CD4-positive, alpha-beta T cell treated with Interleukin-2 at 100 ng/mL for 4 hours (primary cell): ENCODE measurements at places on chromosomes 2 and 18.
A peak's percentile ranks its signal among the peaks of the same experiment; 100 is the strongest.

- DNase-seq, result no peak
Observed at GRCh38 chr2:8154936-8155335, 526.9 kb upstream of the ID2 start.

DNA sequence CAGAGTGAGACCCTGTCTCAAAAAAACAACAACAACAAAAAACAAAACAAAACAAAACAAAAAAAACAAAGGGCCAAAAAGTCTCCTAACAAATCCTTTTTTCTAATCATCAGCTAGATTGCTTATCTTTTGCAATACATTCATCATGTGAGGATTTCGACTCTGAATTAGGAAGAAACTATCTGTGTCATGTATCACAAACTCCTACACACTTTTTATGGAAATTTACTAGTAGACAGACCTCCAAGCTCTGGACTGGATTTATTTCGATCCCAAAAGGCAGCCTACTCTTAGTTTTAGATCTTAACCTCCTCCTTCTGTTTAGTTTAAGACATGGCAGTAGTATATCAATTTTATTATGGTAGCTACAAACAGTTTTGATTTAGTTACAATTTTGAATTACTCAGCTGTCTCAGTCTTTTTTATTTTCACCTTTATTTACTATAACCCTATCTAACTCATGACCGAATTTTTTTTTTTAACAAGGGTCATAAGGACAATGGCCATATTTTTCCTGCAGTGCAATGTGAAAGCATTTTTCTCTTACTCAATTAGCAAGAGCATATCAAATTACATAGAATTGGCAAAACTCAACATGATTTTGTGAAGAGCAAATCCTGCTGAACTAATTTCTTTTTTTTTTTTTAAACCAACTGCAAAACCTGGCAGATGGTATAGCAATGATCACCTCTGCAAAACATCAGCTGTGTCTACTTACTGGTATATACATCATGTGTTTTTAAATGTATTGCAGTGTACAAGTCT, 10.7 kb upstream of the CCDC88A start:
- DNase-seq, result no peak

GRCh38 chr18:48859311-48860268, 91.2 kb downstream of the SMAD7 start:
- DNase-seq, result no peak

GRCh38 chr18:8659609-8660242, 45.6 kb upstream of the MTCL1 start:
- DNase-seq, result no peak

GRCh38 chr2:621303-622099, 55.7 kb downstream of the TMEM18 start:
- DNase-seq, result no peak

DNA sequence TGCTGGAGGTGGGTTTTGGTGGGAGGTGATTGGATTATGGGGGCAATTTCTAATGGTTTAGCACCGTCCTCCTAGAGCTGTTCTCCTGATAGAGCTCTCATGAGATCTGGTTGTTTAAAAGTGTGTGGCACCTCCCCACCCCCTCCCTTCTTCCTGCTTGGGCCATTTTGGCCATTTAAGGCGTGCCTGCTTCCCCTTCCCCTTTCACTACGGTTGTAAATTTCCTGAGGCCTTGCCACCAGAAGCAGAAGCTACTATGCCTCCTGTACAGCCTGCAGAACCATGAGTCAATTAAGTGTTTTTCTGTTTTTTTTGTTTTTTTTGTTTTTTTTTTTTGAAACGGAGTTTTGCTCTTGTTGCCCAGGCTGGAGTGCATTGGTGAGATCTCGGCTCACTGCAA, 335.7 kb upstream of the HS6ST1 start:
- DNase-seq, result no peak

DNA sequence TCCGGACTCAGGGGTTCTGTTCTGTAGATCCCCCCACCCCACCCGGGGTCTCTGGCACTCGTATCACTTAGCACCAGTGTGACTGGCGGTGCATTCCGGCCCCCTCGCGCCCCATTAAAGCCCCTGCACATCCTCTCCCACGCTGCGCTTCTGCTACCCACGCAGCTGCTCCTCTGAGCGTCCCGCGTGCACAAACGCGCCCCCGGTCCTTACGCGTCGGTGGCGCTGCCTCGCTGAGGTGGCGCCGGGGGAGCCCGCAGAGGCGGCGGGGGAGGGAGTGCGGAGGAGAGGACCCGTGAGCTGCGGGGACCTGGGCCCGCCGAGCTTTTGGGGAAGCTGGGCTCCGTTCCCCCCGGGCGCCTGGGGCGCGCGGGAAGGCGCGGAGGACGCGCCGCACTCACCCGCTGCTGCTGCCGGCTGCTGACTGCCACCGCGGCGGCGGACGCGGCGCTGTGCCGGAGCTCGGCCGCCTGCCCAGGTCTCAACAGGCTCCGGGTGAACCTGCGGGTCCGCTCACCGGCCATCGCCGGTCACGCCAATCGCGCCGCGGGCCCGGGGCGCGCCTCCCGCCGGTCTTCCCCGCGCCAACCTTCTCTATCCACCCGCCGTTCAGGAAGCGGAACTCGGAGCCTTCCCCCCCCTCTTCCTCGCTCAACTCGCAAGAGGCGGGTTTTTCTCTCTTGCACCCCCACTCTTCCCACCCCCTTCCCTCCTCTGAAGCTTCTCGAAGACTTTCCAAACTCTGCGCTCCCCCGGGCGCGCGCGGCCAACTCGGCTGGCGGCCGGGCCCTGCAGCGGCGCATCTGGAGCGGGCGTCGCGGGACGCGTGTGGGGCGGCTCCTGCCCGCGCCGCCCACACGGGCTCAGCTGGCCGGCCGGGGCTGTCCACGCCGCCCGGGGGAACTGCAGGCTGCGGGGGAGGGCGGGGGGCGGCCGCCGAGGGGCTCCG, at the start of gene DOCK10:
DOCK10 (minus strand) TSS at position 618 of the 949 bp plus-strand sequence; CDS start at position 524, 94 bp downstream.
- DNase-seq, result peak; percentile 55

- no peak for DNase-seq
Observed at GRCh38 chr2:65017335-65017734, 28.1 kb downstream of the SLC1A4 start.

GRCh38 chr2:36197181-36197971, 158.2 kb upstream of the CRIM1 start:
- no peak for DNase-seq

DNA sequence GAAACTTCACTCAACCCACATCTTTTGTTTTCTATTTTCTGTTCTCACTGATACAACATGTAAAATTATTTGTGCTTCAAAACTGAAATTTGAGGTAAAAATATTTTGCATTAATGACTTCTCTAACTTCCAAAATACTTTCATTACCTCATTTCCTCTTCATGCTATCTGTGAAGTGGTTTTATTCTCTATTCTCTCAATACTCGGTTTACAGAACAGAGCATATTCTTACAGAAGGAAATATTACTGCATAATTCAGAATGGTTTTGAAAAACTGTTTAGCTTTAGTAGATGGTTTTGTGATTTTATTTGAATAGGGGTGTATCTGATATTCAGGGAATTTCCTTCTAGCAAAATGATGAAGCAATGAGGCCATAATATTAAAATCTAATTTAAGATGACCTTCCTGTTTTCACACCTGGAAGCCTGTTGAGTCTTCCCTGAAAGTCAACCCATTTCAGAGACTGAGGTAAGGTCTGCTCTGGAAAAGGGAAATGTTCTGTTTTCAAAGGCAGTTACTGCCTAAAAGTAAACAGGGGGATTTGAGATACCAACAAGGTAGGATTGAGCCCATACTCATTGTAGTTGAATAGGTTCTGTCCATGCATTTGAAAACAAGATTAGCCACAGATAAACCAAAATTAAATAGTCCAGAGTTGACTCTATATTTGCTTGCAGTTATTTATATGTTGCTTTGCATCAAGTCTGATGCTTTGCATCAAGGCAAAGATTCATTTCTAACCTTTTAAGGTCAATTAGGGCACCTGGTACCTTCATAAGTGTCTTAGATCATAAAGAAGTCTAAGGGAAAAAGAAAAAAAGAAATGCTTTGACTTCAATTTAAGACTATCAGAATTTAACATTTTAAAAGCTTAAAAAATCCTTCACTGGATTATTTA, 50.8 kb upstream of the PEX13 start:
- no peak for DNase-seq

DNA sequence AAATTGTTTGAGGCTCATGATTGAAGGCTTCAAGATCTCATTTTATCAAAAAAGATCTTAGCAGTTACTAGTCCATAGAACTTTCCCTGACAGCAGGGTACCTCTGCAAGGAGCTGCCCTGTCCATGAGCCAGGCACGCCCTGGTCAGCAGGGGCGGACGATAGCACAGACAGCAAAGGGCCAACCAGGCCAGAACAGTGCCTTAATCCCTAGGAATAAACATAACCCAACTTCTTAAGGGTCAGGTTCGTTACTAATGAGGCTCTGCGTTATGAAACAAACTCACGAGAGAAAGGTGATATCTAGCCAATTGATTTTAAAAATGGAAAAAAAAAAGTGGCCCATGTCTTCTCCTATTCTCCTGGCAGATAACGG, 59.2 kb downstream of the BCL2 start:
- DNase-seq, result no peak

DNA sequence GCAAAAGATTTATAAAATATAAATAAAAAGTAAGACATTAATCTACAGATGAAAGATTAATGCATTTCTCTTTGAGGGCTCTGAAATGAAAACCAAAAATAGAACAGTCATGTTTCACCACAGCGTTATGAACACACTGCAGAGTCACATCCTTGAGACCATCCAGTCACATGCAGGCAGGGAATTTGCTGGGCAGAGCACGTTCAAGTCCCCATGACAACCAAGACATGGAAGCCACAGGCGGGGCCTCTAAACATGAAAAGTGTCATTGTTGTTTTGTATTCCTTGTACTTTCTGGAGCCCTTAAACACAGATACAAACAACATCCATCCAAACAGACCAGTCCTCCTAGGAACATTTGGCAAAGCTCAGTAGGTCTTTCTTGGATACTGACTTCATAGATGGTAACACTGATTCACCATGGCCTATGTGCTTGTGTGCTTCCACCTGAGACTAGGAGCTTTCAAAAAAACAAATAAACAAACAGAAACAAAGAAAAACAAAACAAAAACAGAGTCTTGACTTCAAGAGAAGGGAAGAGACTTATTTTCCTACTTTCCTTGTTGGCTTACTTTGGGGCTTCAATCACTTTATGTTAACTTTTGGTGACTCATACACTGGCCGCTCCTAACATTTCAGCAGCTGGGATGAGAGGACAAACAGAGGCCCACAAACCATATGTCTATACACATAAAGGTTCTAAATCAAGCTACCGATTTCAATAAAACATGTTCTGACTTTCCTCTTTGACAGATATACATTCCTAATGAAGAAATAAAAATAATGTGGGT, 99.5 kb upstream of the CCDC85A start:
- DNase-seq, result no peak

DNA sequence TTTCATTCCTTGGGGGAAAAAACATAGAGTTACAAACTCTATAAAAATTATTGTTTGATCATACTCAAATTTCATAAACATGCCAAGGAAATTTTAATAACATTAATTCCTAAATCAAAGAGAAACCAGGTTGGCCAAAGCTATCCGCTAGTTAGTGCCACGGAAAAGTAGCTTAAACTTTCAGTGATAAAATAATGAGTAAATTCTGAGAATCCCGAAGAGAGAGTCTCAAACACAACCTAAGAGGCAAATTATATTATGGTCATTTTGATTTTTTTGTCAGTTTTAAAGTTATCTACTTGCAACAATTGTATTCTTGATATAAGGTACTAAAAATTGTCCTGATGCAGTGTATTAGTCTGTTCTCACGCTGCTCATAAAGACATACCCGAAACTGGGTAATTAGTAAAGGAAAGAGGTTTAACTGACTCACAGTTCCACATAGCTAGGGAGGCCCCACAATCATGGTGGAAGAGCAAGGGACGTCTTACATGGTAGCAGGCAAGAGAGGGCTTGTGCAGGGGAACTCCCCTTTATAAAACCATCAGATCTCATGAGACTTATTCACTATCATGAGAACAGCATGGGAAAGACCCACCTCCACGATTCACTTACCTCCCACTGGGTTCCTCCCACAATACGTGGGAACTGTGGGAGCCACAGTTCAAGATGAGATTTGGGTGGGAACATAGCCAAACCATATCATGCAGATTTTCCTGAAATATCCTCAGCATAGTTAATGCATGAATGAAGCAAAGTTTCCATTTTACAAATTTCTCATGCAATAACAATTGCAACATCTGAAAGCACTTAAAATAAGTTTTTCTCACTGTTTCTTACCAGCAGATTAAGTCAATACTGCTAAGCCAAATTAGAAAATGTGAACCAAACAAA, 205.9 kb upstream of the STK17B start:
- DNase-seq, result no peak

DNA sequence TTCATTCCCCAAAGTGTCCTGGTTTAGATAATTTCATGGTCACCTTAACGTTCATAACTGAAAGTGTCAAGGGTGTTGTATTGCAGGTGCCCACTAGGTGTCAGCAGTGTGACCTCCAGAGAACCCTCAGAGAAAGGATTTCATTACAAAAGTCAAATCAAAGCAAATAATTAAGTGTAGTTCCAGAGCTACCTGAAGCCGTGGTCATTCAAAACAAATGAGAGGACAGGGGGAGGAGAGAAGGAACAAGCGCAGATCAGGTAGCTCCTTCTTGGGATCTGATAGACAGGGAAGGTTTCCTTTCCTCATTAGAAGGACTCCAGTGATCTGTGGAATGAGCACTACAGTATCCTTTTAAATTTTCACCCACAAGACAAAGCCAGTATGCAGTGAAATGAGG, at the start of gene SLC9A4:
SLC9A4 (plus strand) TSS at position 207 of the 400 bp plus-strand sequence. CDS start 534 bp downstream, outside the sequence.
- peak; percentile 52 for DNase-seq

DNA sequence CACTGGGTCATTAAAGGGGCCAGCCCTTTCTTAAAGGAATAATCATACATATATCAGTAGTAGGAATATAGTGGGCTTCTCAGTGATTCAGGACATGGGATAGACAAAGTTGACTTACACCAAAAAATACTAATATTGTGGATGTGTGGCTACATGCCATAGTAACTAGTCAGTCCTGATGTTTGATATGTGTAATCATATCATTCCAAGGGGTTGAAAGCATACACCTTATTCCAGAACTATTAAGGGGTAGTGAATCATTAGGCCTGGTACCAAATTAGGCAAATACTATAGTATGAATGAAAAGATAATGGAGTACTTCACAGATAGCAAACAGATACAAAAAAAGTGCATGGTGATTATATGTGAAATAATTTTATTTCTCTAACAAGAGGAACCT, 814.9 kb upstream of the NRXN1 start:
- DNase-seq, result no peak

DNA sequence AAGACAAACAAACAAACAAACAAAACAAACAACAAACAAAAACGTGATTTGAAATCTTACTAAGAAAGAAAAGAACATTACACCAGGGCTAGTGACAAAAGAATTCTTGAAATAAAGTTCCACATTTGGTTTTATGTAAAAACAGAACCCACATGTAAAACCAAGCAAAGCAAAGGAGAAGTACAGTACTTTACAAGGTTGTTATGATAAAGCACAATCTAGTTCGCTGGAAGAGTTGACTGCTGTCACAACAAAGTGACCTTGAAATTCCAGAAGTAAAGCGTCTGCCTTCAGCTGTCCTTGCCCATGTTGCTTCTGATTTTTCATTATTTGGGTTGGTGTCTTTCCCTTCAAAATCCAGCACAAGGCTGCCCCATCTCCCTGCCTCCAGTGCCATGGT, 94.8 kb upstream of the CYRIA start:
- no peak for DNase-seq

GRCh38 chr18:36895606-36896005, 66.7 kb downstream of the KIAA1328 start:
- no peak for DNase-seq

- DNase-seq, result no peak
Observed at GRCh38 chr2:492178-492577, 185.0 kb downstream of the TMEM18 start.
